ENCODE measurements at places on chromosomes 2 and 18.

DNA sequence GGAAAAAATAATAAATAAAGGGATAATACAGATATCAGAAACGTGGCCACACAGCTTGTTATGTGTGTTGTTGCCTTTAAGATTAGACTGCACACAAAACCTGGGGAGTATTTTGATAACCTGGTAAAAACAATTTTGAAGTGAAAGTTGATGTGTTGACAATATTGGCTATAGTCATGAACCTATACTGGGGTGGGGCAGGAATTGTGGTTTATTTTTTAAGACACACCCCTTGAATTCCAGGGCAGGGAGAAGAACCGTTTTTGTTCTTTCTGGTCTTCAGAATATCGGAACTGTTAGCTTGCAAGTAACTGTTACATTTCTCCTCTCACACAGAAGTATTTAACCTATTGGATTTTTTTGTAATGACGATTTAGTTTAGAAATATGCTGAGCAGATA, 80.4 kb downstream of the LIMS1 start:
- no peak for DNase-seq

GRCh38 chr2:27792759-27793158, 21.2 kb downstream of the MRPL33 start:
- no peak for DNase-seq

GRCh38 chr2:212914392-212914791, 237.0 kb downstream of the IKZF2 start:
- DNase-seq: no peak

DNA sequence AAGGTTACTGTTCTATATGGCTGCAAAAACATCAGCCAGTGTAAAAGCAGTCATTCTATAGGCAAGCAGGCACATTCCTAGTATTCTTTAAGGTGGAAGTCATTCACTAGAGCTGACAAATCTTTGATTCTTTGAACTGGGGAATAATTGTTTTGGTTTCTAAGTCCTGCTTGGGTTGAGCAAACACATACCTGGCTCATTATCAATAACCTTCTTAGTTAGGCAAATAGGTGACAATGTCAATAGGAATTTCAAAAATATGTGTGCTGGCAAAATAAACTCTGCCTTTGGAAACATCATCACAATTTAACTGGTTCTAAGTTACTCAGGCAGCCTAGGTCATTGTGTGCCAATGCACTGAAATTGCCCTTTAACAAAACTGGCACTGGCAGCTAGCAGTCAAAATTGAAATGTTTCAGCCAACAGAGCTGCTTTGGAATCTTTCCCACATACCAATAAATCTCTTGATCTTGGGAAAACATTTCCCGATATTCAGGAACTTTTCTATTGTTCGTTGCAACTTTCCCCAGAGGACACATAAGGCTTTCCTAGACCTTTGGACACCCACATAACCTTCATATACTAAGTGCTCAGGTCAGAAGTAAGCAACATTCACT, 402.0 kb upstream of the MMADHC start:
- peak; percentile 61 for DNase-seq

DNA sequence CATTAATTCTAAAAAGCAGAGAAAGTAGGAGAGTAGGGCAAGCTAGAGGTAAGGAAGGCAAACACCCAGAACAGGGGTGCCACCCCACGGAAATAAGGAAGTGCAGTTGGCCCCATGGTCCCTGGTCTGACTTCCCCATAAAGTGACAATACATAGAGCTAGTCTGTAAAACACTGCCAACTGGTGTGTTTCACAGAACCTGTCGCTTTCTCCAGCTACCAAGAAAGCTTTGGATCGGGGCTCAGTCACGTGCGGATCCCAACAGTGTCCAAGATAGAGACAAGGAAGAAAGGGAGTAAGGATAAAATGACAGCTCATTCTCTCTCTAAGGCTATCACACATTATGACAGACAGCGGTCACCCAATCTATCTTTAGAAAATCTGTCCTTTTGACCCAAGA, 36.4 kb downstream of the TBC1D8 start:
- no peak for DNase-seq

GRCh38 chr2:70440621-70441020, 113.0 kb downstream of the TGFA start:
- DNase-seq: no peak

GRCh38 chr2:74573747-74574562, 19.4 kb downstream of the DOK1 start:
- DNase-seq: no peak

GRCh38 chr2:170255971-170256370, 78.0 kb downstream of the MYO3B start:
- no peak for DNase-seq
